Activated CD8-positive, alpha-beta memory T cell treated with anti-CD3 and anti-CD28 coated beads for 1 hour (primary cell): ENCODE measurements at places on chromosomes 6 and 20.
A peak's percentile ranks its signal among the peaks of the same experiment; 100 is the strongest.

DNA sequence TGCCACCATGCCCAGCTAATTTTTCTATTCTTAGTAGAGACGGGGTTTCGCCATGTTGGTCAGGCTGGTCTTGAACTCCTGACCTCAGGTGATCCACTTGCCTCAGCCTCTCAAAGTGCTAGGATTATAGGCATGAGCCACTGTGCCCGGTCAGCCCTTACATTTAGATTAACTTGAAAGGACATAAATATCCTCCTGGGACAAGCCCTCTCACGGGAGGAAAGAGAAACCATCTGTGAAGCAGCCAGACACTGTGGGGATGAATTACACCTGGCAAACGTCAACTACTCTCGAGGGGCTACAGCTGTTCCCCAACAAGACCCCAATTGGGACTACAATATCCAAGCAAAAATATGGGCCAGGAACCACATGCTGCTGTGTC, 32.7 kb upstream of the SAMHD1 start:
- no peak for DNase-seq

GRCh38 chr6:34425132-34425497, 754 bp downstream of the RPS10 start:
- no peak for DNase-seq

- no peak for DNase-seq
Observed at GRCh38 chr6:16334671-16335070, 96.3 kb downstream of the GMPR start.

GRCh38 chr6:43124481-43124880, 46.6 kb upstream of the SRF start:
- DNase-seq: no peak

GRCh38 chr6:169288591-169288990, 34.9 kb upstream of the THBS2 start:
- DNase-seq: no peak

- DNase-seq: no peak
Observed at GRCh38 chr6:135004399-135004798, 50.2 kb downstream of the HBS1L start.

- no peak for DNase-seq
Observed at GRCh38 chr6:48553467-48554189, 442.6 kb upstream of the PTCHD4 start.

GRCh38 chr6:69542494-69542893, 254.3 kb downstream of the LMBRD1 start:
- no peak for DNase-seq

GRCh38 chr6:31541658-31542521, at the start of gene DDX39B:
Gene DDX39B (minus strand): TSS chr6:31542003. CDS start chr6:31540532, 1,471 bp downstream.
- DNase-seq: peak; percentile 84

DNA sequence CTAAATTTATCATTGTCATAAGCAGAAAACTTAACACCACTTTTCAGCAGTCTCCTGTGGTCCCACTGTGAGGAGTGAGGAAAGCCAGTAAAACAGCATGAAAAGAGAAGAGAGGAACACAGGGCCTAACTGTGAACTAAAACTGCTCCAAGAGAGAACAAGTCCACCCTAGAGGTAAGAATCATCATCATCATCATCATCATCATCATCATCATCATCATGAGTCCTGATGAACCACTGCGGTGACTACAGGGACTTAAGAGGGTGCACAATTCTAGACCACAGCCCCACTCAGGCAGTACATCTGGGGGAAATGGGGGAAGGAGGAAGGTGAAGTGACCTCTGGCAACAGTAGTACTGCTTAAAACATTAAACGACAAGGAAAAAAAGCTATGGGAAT, 13.6 kb downstream of the ZNF337 start:
- no peak for DNase-seq

DNA sequence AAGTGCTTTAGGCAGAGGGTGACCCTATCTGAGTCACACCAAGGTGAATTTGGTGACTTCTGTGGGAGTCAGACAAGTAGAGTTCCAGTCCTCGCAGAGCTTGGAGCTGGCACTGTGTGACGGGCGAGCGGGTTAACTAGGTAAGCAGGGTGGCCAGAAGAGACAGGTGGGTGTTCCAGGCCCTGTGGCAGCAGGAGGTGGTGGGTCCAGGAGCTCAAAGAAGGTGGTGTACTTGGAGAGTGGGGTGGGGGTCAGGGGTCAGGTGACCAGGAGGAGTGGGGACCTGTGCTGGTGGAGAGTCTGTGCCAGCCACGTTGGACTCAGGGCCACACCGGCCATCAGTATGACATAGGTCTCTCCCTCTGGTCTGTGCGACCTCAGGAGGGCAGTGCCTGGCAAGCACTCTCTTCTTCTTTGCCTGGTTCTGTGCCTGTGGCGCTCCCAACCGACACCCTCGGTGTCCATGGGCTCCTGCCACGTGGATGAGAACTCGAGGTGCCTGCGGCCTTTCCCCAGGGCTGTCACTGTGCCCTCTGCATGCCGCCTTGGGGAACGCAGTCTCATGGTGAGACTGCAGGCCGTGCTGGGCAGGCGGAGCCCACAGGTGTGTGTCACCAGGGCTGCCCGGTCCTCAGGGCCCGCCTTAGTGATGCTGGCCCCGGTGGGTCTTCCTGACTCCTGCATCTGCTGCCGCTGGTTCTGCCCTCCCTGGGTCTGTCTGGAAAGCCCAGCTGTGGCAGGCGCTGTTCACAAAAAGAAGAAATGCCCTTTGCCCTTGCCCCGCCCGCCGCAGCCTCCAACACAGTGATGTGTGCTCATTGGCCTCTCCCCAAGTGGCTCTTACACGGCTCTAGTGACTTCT, 1.6 kb downstream of the MRGBP start:
- DNase-seq: no peak

- DNase-seq: no peak
Observed at GRCh38 chr20:59816146-59816738, 117.2 kb downstream of the SYCP2 start.

DNA sequence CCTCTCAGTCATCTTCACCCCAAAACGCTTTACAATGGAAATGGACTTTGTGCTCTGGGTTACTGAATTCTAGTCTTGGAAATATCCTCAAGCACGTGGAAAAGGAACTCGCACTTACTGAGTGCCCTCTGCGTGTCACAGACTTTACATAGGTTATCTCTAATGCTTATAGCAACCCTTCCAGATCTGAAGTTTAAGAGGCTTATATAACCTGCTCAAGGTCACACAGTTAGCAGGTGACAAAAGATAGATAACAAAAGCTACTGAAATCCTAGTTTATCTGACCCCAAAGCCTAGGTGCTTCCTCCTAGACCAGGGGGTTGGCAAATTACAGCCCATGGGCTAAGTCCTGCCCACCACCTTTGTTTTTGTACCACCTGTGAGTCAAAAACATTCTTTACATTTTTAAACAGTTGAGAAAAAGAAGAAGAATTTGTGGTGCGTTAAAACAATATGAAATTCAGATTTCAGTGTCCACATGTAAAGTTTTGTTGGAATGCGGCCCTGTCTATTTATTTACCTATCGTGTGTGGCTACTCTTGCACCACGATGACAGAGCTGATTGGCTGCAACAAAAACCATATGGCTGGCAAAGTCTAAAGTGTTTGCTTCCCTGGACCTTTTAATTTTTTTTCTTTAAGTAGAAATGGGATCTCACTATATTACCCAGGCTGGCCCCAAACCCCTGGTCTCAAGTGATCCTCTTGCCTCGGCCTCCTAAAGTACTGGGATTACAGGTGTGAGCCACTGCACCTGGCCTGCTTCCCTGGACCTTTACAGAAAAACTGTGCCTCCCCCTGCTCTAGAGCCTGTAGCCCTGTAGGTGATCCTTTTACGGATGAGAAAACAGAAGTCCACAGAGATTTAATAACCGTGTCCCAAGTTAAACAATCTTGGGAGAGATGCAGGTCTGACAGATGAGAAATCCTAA, 110.2 kb upstream of the RREB1 start:
- DNase-seq: no peak

DNA sequence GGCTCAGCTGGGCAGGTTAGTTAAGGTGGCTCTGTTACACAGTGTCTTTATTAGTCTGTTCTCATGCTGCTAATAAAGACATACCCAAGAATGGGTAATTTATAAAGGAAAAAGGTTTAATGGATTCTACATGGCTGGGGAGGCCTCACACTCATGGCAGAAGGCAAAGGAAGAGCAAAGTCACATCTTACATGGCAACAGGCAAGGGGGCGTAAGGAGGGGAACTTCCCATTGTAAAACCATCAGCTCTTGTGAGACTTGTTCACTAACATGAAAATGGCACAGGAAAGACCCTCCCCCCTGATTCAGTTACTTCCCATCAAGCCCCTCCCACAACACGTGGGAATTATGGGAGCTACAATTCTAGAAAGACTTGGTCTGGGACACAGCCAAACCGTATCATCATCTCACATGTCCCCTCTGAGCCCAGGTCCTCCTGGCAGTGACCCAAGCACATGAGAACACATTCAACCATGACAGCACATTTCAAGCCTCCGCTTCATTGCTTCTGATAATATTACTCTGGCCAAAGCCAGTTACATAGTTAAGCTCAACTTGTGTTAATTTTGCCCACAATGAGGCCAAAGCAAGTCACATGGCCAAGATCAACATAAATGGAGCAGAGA, 383.9 kb downstream of the PLCB1 start:
- DNase-seq: no peak

GRCh38 chr20:63305393-63305792, 12.4 kb downstream of the COL20A1 start:
- DNase-seq: no peak

- DNase-seq: no peak
Observed at GRCh38 chr20:4366076-4366475, 350.7 kb upstream of the RNF24 start.

GRCh38 chr20:2518558-2518957, 9.8 kb upstream of the ZNF343 start:
- no peak for DNase-seq

DNA sequence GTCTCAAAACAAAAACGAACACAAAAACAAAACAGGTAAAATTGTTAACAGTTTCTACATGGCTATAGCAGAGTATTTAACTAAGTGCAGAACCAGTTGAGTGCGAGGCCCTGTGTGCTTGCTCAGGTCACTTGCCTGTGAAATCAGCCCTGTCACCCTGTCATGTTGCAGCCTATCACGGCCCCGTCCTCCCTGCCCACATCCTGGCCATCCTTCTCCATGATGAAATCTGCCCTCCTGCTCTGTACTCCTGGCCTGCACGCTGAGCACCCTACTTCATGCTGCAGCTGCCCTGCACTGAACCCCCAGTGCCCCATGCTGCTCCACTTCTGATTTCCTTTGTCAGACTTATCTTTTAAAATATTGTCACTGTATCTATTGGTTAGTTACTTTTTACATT, 62.4 kb downstream of the DTD1 start:
- no peak for DNase-seq

DNA sequence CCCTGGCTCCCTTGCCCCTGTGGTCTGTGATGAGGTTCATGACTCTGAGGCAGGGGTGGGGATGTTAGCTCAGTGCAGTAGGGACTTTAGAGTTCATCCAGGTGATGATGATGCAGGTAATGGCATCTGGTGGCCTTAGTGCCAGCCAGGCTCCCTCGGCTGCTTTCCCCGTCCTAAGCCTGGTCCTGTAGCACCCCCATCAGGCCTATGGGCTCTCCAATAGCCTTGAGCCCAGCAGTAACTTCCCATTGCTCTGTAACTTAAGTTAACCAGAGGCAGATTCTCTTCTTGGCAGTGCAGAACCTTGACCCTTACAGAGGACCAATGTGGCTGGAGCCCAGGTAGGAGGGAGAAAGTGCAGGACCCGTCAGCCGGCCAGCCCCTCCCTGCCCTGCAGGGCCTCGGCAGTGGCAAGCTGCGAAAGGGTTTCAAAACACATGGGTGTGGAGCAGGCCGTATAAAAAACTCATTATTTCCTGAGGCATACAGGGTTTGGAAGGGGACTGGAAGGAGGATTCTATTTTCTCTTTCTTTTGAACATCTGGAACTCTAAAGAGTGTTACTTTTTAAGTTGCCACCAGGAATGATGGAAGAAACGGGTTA, 406.9 kb downstream of the CDH26 start:
- no peak for DNase-seq

GRCh38 chr6:169862043-169862891, 110.8 kb downstream of the ERMARD start:
- DNase-seq: no peak

DNA sequence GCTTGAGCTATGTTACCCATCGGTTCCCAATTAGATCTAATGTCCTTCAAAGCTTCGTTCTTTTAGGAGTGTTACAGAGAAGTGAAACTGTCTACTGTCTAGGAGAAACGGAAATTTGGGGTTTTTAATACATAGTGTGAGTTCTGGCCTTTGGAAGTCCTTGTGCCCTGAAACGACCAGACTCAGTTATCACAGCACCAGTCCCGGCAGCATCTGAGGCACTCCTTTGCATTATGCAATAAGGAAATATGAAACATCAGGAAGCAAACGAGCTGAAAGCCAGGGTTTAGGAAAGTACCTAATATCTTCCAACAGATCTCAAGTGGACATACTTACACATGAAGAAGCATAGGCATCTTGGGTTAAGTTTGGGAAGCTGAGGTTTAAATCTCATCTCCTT, 61.8 kb upstream of the ADGRF1 start:
- no peak for DNase-seq

GRCh38 chr6:97850458-97851212, 567.6 kb upstream of the MMS22L start:
- no peak for DNase-seq

DNA sequence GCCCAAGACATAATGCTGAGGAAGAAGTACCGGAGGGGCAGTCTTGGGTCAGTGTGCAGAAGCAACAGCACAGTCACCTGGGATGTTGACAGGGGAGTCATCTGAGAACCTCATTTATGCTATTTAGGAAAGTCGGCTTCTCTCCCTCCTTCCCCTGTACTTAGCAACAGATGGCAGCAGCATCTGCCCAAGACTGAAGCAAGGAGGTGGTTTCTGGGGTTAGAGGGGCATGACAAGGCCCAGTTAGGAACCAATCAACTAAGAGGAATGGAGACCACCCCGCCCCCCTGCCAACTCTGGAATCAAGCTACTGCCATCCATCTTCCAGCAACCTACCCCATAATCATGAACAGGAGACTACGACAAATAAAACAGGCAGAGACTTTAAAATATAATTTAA, 21.7 kb downstream of the RIPK1 start:
- no peak for DNase-seq

GRCh38 chr20:36482044-36482473, 59.3 kb upstream of the MYL9 start:
- DNase-seq: no peak

DNA sequence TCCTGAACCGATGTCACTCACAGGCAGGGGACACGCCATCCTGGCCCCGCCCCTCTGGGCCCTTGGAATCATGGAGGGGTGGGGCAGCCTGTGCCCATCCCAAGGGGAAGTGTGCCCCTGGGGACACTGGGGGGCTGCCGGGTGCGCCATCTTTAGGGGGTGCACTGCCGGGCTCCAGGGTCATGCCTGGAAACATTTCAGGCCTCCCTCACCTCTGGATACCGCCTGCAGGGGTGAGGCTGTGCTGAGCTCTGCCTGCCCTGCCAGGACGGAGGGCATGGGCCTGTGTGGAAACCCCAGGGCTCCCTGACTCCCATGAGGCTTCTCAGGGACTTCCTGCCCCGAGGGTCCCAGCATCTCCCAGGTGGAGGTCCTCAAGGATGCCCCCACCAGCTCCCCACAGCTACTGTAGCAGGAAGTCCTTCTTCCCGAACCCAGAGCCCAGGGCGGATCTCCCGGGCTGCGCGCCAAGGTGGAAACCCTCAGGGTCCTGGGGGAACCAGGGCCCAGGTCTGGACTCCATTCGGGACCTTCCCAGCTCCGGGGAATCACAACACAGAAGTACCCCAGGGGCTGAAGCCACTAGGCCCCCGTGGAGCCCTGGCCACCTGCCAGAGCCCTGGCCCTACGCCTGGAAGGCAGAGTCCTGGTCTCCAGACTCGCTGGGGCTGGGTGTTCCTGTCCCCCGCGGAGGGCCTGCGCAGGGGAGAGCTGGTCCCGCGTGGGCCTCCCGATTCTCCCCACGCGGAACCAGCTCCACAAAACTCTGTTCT, 15.6 kb downstream of the CHRNA4 start:
- no peak for DNase-seq
